Foreskin melanocyte (primary cell): ENCODE measurements at places on chromosomes 16 and 17.

DNA sequence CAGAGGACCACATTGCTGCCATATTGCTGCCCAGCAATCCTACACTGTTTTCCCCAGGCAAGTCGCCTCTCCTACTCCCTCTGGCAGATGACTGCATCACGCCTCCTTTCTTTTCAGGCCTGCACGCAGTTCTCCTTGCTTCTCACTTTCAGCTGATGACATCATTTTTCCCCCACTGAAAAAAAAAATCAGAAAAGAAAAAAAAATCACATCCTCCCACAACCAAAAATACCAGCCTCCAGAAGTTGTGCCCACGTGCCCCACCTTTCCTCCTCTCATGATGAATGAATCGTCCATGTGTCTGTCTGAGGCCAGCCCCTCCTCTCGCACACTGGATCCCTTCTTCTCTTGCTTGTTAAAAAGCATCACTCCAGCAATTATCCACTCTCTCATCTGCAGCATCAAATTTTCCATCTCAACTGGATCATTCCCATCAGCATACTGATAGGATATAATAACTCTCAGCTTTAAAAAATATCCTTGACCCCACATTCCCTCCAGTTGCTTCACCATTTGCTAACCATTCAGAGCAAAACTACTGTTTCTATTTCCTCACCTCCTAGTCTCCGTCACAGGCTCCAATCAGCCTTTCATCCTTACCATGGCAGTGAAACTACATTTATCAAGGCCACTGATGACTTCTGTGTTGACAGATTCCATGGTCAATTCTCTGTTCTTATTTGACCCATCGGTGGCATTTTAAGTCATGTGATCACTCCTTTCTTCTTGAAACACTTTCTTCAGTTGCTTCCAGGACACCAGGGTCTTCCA is 30.1 kb upstream of the DYNLL2 start:
- DNase-seq = peak; percentile 29

DNA sequence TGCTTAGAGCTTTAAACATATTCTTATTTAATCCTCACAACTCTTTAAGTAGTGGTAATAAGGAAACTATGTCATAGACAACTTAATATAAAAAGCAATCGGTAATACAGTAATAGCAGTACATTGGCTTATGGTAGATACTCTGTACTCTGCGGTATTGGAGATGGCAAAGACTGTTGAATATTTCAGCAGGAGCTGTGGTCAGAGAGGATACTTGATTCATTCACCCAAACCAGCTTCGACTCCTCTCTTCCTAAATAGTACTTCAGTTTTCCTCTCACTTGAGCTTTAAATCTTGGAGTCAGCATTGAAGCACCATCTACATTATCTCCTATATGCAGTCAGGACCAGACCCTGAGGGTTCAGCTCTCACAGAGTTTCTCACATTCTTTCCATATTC is 169.3 kb downstream of the CYB561 start:
- no peak for DNase-seq

GRCh38 chr17:49210158-49211029 is at the start of the genes ABI3 and GNGT2:
Gene ABI3, plus strand, starts transcription at chr17:49210707. Its CDS starts 18 bp downstream, at chr17:49210725.
Gene GNGT2, minus strand, starts transcription at chr17:49210574. Its CDS starts 3,152 bp downstream, at chr17:49207422.
- no peak for DNase-seq

GRCh38 chr16:56514845-56515244 is 5.0 kb downstream of the BBS2 start:
- DNase-seq = no peak

DNA sequence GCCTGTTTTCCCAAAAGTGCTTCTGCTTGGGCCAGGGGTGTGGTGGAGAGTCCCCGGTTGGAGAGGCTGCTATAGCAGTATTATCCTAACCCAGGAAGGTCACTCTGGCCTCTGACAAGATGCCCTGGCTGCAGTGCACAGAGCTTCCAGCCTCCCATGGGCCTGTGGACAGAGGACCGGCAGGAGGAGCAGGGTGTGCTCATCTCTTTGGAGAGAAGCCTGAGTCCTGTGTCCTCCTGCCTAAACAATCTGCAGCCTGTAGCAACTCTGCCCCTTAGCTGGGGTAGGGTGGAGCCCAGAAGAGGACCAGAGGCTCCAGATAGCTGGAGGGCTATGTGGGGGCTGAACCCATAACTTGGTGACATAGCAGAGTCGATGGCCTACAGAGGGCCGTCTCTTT is 78.0 kb downstream of the MPRIP start:
- DNase-seq = no peak

- DNase-seq = no peak
Observed at GRCh38 chr16:50688867-50689266, 4.5 kb upstream of the NOD2 start.

DNA sequence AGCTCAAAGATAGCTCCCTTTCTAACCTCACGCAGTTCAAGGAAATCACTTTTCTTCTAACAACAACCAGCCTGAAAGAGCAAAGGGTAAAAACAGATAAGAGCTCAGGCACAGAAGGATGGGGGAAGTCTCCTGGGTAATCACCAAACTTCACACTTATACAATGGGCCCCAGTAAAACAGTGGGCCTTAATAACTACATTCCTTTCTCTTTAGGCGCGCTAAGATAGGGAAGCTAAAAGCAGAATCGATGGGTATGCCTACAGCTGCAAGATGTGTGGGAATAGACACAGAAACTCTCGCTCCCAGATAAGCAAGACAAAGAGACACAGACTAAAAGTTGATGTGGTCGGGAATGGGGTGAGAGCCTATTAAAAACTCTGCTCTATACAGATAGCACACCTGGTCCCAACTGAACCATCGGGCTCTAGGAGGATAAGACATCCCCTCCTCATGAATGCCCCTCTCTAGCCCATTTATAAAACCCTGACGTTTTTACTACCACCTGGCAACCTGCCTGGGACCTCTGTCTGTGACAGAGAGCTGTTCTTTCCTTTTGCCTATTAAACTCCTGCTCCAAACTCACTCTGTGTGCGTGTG is 826 bp downstream of the LYZL6 start:
- DNase-seq = no peak

DNA sequence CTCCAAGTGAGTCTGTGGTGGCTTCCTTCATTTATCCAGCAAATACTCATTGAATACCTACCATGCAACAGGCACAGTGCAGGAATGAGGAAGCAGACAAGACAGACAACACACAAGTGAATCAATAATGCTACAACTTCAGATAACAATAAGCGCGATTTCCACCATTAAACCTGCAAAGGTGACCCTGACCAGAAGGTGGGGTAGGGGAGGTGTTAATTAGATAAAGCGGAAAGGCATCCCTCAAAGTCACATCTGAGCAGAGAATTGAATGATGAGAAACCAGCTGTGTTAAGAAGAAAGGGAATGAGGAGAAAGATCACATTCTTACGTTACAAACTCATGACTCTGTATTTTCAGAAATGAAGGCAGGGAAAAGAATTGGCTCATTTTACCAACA is 26.3 kb downstream of the ZZEF1 start:
- DNase-seq = no peak

GRCh38 chr17:35116845-35117244 is 2.8 kb downstream of the RAD51D start:
- no peak for DNase-seq

DNA sequence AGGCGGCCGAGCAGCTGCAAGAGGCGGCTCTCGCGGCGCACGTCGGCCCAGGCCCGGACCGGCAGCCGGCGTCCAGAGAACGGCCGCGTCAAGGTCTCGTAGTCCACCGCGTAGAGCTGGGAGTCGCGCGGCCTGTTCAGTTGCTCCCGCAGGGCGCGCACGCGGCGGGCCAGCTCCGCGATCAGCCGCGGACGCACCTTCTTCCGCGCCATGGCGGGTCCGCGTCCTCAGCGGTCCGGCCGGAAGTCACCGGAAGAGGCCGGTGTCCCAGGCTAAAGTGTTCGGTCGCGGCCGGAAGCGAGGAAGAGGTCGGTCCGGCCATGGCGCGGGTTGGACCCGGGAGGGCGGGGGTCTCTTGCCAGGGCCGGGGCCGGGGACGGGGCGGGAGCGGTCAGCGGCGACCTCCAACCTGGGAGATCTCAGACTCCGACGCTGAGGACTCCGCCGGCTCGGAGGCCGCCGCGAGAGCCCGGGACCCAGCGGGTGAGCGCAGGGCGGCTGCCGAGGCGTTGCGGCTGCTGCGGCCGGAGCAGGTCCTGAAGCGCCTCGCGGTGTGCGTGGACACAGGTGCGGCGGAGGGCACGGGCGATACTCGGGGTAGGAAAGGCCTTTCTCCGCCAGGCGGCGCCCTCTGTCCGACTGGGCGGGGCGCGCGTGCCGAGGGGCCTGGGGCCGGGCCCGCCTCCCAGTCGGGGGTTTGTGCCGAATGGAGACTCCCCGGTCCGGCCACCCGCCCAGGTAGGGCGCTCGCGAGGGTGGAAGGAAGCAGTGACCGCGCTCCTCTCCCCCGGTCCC is at the start of gene MRPS34:
MRPS34 (minus strand) TSS at position 227 of the 795 bp plus-strand sequence; CDS start at position 212, 15 bp downstream.
- DNase-seq = peak; percentile 72

DNA sequence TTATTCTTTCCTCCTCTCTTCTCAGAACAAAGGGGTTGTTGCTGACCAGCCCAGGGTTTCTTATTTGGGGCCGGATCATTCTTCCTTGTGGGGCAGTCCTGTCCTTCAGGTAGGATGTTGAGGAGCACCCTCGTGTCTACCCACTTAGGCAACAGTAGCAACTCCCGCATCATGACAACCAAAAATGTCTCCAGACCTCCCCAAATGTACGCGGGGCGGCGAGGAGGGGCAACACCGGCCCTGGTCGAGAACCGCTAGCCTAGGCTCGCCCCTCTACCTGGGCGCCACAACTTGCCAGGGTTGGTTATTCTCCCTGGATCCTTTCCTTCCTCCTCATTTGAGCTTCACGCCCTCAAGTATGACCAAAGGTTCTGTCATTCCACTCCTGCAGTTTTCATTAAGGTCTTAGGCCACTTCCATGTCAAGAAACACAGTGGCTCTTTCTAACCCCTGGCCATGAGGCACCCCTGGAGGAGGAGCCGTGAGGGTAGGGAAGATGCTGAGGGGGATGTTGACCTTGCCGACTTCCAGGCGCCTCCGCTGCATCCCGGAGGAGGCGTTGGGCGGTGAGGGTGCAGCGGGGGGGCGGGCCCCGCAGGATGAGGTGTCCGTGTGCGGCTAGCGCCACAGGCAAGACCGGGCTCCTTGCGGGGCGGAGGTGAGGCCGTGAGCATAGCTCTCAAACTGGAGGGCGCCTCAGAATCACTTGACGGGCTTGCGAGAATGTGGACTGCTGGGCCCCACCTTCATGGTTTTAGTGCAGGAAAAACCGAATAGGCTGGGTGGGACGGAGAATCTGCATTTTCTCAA is 712 bp upstream of the SPECC1 start:
- no peak for DNase-seq
